ENCODE measurements at places on chromosomes 1 and 21.

DNA sequence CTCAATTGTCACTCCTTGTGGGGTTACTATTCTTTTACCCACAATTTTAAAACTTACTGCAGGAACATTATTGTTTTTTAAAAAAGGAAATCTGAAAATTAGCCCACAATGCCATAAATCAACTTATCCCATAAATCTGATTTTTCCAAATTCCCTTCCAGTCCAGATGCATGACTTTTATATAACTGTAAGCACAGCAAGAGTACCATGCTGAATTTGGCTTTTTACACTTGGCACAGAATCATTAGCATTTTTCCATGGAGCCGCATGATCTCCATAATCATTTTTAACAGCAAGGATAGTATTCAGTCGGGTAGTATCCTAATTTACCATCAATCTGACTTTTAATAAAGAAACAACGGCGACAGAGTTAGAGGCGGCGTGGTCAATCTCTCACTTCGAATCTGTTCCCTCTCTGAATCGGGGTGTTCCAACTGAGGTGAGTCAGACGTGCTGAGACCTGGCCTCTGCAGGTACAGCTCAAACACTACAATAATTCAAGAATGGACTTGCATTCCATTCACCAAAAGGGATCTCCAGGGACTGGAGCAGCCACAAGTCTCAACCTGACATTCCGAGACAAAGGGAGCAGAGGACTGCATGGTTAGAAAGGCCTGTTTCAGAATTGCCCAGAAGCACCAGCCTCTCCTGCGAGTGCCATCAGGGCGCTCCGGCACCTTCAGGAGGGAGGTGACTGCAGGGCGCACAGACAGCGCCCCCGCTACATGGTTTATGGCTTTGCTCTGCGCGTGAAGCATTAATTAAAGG is 48.9 kb downstream of the SLC66A1 start:
- no peak for ATAC-seq

GRCh38 chr1:200786788-200787187 is 48.1 kb downstream of the CAMSAP2 start:
- ATAC-seq: no peak

GRCh38 chr1:208201229-208201628 is 43.0 kb downstream of the PLXNA2 start:
- no peak for ATAC-seq

- no peak for ATAC-seq
Measured at GRCh38 chr1:167237000-167237399, 16.3 kb downstream of the POU2F1 start.

DNA sequence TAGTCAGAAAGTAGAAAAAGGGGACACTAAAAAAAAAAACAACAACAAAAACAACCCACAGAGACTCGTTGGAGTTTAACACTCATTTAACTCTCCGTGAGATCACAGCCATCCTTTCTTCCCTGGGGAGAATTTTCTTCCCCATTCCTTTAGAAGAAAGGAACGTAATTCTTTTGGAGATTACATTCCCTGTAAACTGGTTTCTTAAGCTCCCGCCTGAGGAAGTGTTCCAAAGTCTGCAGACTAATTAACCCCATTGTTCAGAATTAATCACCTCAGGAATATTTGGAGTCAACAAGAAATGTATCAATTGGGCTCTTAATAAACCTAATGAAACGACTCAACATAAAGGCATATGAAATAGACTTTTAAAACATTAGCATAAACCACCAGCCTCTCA is 228.2 kb upstream of the CSF3R start:
- ATAC-seq: no peak
